Activated CD4-positive, alpha-beta T cell treated with anti-CD3 and anti-CD28 coated beads for 36 hours (primary cell): ENCODE measurements at places on chromosomes 6 and 20. TPM values are rescaled to one million over a fixed set of nuclear protein-coding genes. Genes with fewer than 3 reads are reported as not detected.
A peak's percentile ranks its signal among the peaks of the same experiment; 100 is the strongest.

DNA sequence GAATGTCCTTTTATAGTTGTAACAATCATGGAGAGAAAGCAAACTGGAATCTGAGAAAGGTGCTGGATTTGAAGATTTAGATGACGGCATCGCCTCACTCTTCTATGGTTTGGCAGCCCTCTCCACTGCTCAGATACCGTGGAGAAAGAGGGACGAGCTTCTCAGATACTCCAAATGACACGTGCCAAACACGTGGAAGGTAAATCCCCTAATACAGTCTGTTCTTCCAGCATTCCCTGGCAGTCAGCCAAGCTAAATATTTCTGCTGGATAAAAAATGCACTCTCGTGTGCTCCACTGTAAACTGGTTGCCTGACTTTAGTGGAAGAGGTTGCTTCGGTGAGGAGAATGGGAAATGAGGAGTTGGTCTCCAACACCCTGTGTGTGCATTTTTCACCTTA, 16.7 kb upstream of the PRDM1 start:
- no peak for DNase-seq
- H3K27ac ChIP-seq: no peak overlapping the region
- H3K27me3 ChIP-seq: peaks cover 2% of the 10 kb centered on the region
- H3K4me1 ChIP-seq: no peaks in the 10 kb centered on the region

GRCh38 chr6:26086211-26086610, 1.0 kb upstream of the HFE start:
- peaks cover 5% of the 10 kb centered on the region for H3K36me3 ChIP-seq
- H3K4me1 ChIP-seq: peaks cover 19% of the 10 kb centered on the region
- no peaks in the 10 kb centered on the region for H3K27me3 ChIP-seq
- no peak overlapping the region for H3K4me3 ChIP-seq
- peak overlapping the region; percentile 13 for H3K27ac ChIP-seq

GRCh38 chr6:152598421-152598820, 38.7 kb downstream of the SYNE1 start:
- H3K4me1 ChIP-seq: no peaks in the 10 kb centered on the region
- no peak overlapping the region for H3K4me3 ChIP-seq
- H3K27me3 ChIP-seq: peaks cover 10% of the 10 kb centered on the region
- H3K36me3 ChIP-seq: no peaks in the 10 kb centered on the region
- no peak overlapping the region for H3K27ac ChIP-seq
- no peak for DNase-seq

- H3K36me3 ChIP-seq: peaks cover 4% of the 10 kb centered on the region
- no peak overlapping the region for H3K4me3 ChIP-seq
- H3K4me1 ChIP-seq: peaks cover 2% of the 10 kb centered on the region
- DNase-seq: no peak
Observed at GRCh38 chr6:157741948-157742556, 81.0 kb upstream of the SNX9 start.

GRCh38 chr6:25062070-25062811, 126.5 kb upstream of the RIPOR2 start:
- no peak overlapping the region for H3K27ac ChIP-seq
- no peak overlapping the region for H3K4me3 ChIP-seq
- no peak for DNase-seq
- peaks cover 12% of the 10 kb centered on the region for H3K4me1 ChIP-seq

- H3K36me3 ChIP-seq: peaks cover 3% of the 10 kb centered on the region
- peaks cover 2% of the 10 kb centered on the region for H3K27me3 ChIP-seq
- no peak overlapping the region for H3K4me3 ChIP-seq
- H3K4me1 ChIP-seq: no peaks in the 10 kb centered on the region
Observed at GRCh38 chr6:155472886-155473285, 17.2 kb upstream of the NOX3 start.

GRCh38 chr6:119459207-119459974, 109.8 kb upstream of the MAN1A1 start:
- no peak for DNase-seq
- H3K4me1 ChIP-seq: peaks cover 12% of the 10 kb centered on the region
- no peak overlapping the region for H3K27ac ChIP-seq
- no peaks in the 10 kb centered on the region for H3K27me3 ChIP-seq
- H3K4me3 ChIP-seq: no peak overlapping the region

GRCh38 chr20:48739395-48740291, 88.2 kb downstream of the PREX1 start:
- no peaks in the 10 kb centered on the region for H3K27me3 ChIP-seq
- H3K27ac ChIP-seq: peak overlapping the region; percentile 88
- peak overlapping the region; percentile 0 for H3K4me3 ChIP-seq
- peaks cover 41% of the 10 kb centered on the region for H3K4me1 ChIP-seq

GRCh38 chr20:51535075-51535386, 7.5 kb downstream of the NFATC2 start:
- peak overlapping the region; percentile 48 for H3K4me3 ChIP-seq
- H3K36me3 ChIP-seq: peaks cover 67% of the 10 kb centered on the region
- no peaks in the 10 kb centered on the region for H3K27me3 ChIP-seq
- H3K4me1 ChIP-seq: peaks cover 96% of the 10 kb centered on the region

DNA sequence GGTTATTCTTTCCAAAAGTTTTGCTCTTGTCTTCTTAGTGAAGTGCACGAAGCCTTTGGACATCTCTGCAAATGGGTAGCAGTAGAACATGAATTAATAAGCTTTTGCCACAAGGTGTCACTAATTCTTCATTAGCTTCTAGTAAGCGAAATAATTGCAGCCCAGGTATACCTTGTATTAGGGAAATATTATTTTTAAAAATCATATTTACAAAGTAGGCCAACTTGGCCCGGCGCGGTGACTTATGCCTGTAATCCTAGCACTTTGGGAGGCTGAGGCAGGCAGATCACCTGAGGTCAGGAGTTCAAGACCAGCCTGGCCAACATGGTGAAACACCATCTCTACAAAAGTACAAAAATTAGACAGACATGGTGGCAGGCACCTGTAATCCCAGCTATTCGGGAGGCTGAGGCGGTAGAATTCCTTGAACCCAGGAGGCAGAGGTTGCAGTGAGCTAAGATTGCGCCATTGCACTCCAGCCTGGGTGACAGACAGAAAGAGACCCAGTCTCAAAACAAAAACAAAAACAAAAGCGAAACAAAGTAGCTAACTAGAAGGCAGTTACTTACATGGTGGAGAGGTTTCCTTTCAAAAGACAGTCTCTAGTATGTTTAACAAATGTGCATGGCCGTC, 8.8 kb upstream of the RSPH3 start:
- peak overlapping the region; percentile 7 for H3K4me3 ChIP-seq
- peaks cover 36% of the 10 kb centered on the region for H3K4me1 ChIP-seq
- H3K27me3 ChIP-seq: no peaks in the 10 kb centered on the region

DNA sequence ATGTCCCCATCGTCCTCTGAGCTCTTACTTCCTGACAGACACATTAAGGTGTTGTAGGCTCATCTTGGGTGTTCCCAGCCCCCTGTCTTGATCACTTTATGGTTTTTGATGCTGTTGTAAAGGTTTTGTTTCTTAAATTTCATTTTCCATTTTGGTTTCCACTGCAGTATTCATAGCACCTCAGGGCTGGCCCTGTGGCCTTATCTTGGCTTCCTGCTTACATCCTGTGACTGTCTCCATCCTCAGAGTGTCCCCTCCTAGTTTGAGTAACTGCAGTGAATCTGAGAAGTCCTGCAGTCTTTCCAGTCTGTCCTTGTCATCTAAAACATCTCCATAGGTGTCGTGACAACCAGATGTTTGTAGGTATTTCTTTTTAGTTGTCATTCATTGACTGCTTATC, 50.9 kb downstream of the JARID2 start:
- DNase-seq: peak; percentile 62
- peaks cover 47% of the 10 kb centered on the region for H3K36me3 ChIP-seq
- no peaks in the 10 kb centered on the region for H3K27me3 ChIP-seq
- peak overlapping the region; percentile 44 for H3K4me3 ChIP-seq

DNA sequence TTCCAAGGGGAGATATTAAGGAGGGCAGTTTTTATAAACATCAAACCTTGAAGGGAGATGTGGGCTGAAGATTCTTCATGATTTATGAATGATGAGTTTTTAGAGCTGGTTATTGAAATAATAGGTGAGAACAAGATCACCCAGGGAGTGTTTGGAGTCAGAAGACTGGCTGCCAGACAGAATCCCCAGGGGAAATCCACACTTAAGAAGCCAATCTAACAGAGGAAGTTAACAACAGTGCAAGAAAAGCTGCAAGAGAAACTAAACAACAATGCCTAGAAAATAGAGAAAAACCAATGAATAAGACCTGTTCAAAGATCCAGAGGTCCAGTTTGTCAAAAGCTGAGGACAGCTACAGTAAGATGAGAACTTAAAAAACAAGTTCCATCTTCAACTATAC, 167.9 kb upstream of the MAN1A1 start:
- no peak for DNase-seq
- H3K27ac ChIP-seq: no peak overlapping the region
- no peaks in the 10 kb centered on the region for H3K36me3 ChIP-seq
- H3K4me1 ChIP-seq: no peaks in the 10 kb centered on the region

DNA sequence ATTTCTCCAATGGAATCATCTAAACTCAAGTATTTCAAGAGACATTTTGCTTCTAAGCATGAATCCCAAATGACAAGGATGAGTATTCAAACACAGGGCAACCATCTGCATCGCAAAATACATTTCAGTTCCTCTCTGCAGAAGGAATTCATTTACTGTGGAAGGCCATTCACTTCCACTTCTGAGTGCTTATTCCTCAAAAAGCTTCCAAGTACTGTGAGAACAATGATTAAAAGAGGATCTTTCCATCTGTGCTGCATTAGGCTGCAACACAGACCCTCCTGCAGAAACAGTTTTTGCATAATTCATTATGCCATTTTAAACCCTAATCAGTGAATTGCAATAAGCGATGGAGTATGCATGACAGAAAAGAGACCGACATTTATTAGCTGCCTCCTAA, 52.5 kb downstream of the ARHGAP18 start:
- no peak overlapping the region for H3K27ac ChIP-seq
- no peak for DNase-seq
- H3K4me1 ChIP-seq: peaks cover 19% of the 10 kb centered on the region
- no peaks in the 10 kb centered on the region for H3K36me3 ChIP-seq
- no peaks in the 10 kb centered on the region for H3K27me3 ChIP-seq

- H3K27ac ChIP-seq: no peak overlapping the region
- no peaks in the 10 kb centered on the region for H3K36me3 ChIP-seq
- no peaks in the 10 kb centered on the region for H3K4me1 ChIP-seq
- no peak overlapping the region for H3K4me3 ChIP-seq
Observed at GRCh38 chr6:130296854-130297253, 69.0 kb upstream of the TMEM200A start.

DNA sequence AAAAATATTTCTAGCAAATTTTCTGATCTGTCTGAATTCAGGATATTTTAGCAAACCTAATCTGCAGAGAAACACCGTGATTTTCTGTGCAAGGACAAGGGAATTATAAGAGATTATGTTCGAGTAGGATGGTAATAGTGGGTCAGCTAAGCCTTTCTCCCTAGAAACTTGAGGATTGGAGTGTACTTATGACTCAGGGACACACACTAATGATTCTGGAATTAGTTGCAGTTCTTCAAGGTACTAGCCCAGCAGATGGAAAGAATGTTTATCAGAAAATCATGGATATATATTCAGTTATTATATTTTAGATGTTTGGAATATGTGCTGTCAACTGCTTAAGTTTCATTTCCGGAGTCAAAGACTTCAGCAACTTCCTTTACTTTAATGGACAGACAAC, 177.1 kb upstream of the MAP3K7 start:
- H3K36me3 ChIP-seq: no peaks in the 10 kb centered on the region
- DNase-seq: no peak
- H3K4me3 ChIP-seq: no peak overlapping the region
- H3K27me3 ChIP-seq: peaks cover 8% of the 10 kb centered on the region
- no peak overlapping the region for H3K27ac ChIP-seq
- H3K4me1 ChIP-seq: no peaks in the 10 kb centered on the region

DNA sequence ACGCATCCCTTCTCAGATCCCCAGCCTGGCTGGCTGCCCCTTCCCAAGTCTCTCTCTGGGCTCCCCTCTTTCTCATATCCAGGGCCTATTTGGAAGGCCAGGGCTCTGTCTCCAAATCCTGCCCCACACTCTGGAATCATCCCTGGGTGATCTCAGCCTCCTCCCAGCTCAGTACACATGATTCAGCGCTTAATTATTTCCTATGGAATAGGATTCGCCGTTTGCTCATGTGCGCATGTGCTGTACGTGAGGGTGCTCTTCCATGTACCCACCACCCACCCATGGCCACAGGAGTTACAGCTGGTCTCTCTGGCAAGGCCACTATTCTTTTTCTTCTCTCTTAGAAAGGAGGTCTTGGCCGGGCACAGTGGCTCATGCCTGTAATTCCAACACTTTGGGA, 81.7 kb upstream of the FOXP4 start:
- H3K4me3 ChIP-seq: no peak overlapping the region
- no peak overlapping the region for H3K27ac ChIP-seq
- H3K36me3 ChIP-seq: no peaks in the 10 kb centered on the region
- DNase-seq: no peak

DNA sequence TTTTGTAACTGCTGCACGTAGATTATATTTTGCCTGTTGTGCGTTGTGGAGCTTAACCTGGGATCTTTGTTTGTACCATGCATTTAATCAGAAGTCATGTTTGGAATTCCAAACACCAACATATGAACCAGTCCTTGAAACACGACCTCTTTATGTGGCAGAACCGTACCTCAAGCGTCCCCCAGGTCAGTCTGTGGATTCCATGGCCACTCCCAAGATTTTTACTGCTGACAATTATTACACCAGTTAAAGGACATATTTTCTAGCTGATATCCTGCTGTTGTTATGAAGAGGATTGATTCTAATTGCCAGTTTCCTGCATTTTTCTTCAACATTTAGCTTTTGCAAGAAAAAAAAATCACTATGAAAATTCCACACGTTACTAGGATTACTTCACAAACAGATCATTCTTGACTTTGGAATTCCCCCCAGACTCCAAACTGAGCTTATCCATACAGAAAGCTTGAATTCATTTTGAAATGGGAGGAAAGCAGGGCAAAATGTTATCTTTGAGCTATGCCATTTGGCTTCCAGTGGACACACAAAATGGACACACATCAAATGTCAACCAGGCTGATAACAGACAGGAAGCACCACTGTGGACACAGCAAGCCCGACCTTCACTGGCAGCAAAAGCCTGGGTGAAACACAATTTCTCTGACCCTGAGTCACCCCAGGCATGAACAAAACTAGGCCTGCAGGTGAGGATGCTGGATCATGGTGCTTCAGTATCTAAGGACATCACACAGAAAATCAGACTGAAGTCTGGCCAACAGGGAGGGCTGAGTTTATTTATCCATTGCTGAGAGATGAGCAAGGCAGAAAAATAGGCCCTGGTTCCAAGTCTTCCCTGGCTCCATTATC, 542.9 kb upstream of the JAG1 start:
- no peak for DNase-seq
- peaks cover 4% of the 10 kb centered on the region for H3K27me3 ChIP-seq
- no peaks in the 10 kb centered on the region for H3K36me3 ChIP-seq
- no peaks in the 10 kb centered on the region for H3K4me1 ChIP-seq
- H3K4me3 ChIP-seq: no peak overlapping the region
- no peak overlapping the region for H3K27ac ChIP-seq

Gene GDAP1L1
- 0.74 TPM for total RNA-seq

Gene PRR18
- not detected for total RNA-seq

Gene AGER
- 28.0 TPM for total RNA-seq

Gene PTK6
- total RNA-seq: 0.25 TPM

Gene SLC25A27
- total RNA-seq: 1.2 TPM

Gene OLIG3
- not detected for total RNA-seq

Gene DEF6
- total RNA-seq: 74.1 TPM

Gene FLRT3
- total RNA-seq: not detected

Gene POPDC3
- not detected for total RNA-seq

Gene HRH3
- not detected for total RNA-seq

Gene MLN
- not detected for total RNA-seq

Gene RBM24
- not detected for total RNA-seq

Gene FBXL4
- total RNA-seq: 16.5 TPM
